Diencephalon (tissue), 1 donor: ENCODE measurements at places on chromosomes 13 and 19. TPM values are rescaled to one million over a fixed set of nuclear protein-coding genes. Genes with fewer than 3 reads are reported as not detected.

The SPIB gene
- 0.23 TPM for total RNA-seq

The CFAP97D2 gene
- 0.23 TPM for total RNA-seq

The CNFN gene
- not detected for total RNA-seq

The SLC6A16 gene
- total RNA-seq: 1.2 TPM

The LYPD5 gene
- total RNA-seq: 6.7 TPM

The MPHOSPH8 gene
- 27.7 TPM for total RNA-seq

The CDKN2D gene
- total RNA-seq: 140 TPM

The GPR4 gene
- 0.23 TPM for total RNA-seq

The NDUFA11 gene
- total RNA-seq: 131 TPM

The IGSF23 gene
- not detected for total RNA-seq
